Stimulated activated naive CD4-positive, alpha-beta T cell treated with Interleukin-2 at 50 U/mL for 16 hours (primary cell): ENCODE measurements at places on chromosomes 3 and 15.

- no peak for DNase-seq
Measured at GRCh38 chr15:92617549-92618520, 37.7 kb downstream of the FAM174B start.

GRCh38 chr3:139811331-139811730 is 123.7 kb upstream of the CLSTN2 start:
- no peak for DNase-seq

GRCh38 chr3:44952689-44953088 is 23.3 kb downstream of the ZDHHC3 start:
- no peak for DNase-seq

GRCh38 chr3:146187334-146187950 is 26.5 kb upstream of the PLOD2 start:
- no peak for DNase-seq

GRCh38 chr15:90174140-90174875 is 26.8 kb upstream of the SEMA4B start:
- DNase-seq = no peak

DNA sequence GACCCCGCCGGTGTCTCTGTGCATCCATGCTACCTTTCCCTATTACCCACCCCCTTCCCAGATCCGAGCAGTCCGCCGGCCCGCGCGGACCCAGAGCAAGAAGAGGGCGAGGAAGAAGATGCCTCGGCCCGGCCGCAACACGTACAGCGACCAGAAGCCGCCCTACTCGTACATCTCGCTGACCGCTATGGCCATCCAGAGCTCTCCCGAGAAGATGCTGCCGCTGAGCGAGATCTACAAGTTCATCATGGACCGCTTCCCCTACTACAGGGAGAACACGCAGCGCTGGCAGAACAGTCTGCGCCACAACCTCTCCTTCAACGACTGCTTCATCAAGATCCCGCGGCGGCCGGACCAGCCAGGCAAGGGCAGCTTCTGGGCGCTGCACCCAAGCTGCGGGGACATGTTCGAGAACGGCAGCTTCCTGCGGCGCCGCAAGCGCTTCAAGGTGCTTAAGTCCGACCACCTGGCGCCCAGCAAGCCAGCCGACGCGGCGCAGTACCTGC is 788 bp downstream of the FOXB1 start:
- peak; percentile 38 for DNase-seq

DNA sequence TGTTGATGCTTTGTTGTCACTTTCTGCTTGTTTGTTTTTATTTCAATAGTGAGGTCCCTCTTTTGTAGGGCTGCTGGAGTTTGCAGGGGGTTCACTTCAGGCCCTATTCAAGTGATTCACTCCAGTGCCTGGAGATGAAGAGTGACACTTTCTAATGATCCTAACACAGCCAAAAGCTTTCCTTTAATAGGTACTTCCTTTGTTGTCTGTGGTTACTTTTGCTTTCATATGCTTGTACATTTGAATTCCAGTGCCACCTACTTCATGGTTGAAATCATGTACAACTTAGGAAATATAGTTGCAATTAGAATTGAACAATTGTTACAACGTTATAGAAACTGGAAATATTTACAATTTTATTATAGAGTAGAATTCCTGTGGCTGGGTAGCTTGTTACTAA is 466.8 kb upstream of the EPHA3 start:
- DNase-seq = no peak

- no peak for DNase-seq
Measured at GRCh38 chr15:76982756-76983155, 12.2 kb upstream of the PSTPIP1 start.

DNA sequence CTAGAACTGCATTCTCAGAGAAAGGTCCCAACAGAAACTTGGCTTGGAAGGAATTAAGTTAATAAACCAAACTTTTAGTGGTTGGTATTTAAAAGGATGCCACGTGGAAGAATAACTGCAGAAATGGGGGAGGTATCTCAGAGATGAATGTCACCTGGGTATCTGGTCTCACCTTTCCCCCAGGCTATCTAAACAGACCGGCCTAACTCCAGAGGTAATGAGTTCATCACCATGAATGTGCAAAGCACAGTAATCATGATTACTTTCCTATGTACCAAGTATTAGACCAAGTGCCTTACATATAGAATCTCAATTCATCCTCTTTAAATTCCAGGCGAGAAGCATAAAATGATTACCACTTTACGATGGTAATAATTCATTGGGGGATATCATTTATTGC is 80.8 kb downstream of the FBN1 start:
- no peak for DNase-seq

DNA sequence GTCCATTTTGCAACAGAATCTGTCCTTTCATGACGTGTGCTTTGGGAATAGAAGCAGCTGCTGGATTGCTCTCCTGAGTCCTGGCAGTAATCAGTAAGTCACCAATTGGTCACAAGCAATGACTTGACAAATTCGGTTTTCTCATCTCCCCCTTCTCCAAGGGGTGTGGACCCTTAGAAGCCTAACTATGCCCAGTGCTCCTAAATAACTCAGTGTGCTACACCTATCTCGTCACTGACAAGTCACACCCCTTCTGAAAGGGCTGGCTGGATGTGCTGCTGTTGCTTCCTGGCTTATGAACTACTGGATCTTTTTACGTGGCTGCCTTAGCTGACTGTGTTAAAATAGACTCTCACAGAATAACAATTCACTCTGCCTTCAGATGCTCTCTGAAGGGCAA is 1351.5 kb downstream of the ZPLD1 start:
- DNase-seq = no peak

GRCh38 chr3:71582036-71582611 is 1.4 kb downstream of the FOXP1 start:
- DNase-seq = peak; percentile 47

DNA sequence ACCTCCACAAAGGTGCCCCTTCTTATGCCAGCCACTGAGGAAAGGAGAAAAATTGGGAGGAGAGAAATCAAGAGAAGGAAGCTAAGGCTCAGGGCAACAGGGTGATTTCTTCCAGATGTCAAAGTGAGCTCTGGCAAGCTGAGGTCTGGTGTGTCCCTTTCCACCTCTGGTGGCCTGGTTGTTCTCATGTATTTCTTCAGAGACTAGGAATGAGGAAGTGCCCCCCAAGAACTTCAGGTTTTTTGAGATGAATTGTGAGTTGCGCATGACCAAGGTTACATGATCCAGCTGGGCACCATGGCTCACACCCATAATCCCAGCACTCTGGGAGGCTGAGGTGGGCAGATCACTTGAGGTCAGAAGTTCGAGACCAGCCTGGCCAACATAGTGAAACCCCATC is 5.6 kb downstream of the RAB6B start:
- no peak for DNase-seq

- DNase-seq = peak; percentile 58
Measured at GRCh38 chr3:124688581-124689454, 41.4 kb upstream of the UMPS start.

- DNase-seq = no peak
Measured at GRCh38 chr15:89761929-89762328, 10.9 kb upstream of the MESP1 start.

- DNase-seq = no peak
Measured at GRCh38 chr15:98609144-98609852, 39.0 kb upstream of the IGF1R start.

DNA sequence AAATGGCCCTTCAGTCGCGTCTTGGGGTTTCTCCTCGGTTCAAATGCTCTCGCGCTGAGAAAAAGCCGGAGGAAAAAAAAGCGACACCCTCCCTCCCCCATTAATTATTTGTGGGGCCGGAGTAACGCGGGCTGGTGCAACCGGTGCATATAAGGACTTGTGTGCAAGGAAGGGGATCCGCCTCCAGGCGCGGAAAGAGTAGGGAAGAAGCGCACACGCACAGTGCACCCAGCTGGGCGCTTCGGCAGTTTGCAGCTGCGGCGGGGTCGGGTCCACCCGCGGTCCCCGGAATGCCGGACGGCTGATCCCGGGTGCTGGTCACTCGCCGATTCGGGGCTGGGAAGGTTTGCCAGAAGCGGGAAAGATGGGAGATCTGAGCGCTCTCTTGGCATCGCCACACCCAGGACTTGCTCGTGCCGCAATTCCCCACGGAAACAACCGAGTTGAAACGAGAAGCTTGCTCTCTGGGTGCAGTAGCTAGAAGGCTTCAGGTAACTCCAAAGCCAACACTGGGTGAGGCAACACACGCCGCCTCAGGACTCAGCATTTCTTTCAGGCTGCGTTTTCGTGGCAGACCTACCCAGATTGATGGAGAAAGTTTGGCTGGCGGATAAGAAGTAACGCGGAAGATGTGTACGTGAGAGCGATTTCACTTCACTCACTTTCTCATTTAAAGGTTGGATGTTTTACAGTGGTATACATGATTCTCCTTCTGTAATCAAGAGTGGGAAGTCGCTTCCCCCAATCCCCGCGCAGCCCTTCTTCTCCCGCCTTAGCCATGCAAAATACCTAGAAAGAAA is 720 bp upstream of the TNIK start:
- peak; percentile 39 for DNase-seq

- no peak for DNase-seq
Measured at GRCh38 chr15:52803467-52804306, 13.6 kb upstream of the ONECUT1 start.

DNA sequence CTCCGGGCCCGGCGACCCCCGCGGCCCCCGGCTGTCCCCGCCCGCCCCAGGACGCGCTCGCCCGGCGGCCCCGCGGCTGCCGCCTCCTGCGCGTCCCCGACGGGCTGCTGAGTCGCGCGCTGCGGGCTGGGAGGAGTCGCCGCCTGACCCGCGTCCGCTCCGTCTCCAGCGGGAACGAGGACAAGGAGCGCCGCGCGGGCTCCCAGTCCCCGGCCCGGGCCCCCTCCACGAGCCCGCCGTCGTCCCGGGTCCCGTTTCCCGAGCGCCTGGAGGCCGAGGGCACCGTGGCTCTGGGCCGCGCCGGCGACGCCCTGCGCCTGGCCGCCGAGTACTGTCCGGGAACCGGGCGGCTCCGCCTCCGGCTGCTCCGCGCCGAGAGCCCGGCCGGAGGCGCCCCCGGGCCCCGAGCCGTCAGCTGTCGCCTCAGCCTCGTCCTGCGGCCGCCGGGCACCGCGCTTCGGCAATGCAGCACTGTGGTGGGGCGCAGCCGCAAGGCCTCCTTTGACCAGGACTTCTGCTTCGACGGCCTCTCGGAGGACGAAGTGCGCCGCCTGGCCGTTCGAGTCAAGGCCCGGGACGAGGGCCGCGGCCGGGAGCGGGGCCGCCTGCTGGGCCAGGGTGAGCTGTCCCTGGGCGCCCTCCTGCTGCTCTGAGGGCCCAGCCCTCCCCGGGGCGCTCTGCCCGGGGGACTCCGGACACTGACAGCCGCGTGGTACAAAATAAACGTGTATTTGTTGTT is 1.5 kb downstream of the C2CD4A start:
- DNase-seq = peak; percentile 26

GRCh38 chr15:50753463-50753862 is 12.0 kb downstream of the SPPL2A start:
- DNase-seq = no peak

- no peak for DNase-seq
Measured at GRCh38 chr15:70430069-70430468, 332.4 kb upstream of the TLE3 start.

DNA sequence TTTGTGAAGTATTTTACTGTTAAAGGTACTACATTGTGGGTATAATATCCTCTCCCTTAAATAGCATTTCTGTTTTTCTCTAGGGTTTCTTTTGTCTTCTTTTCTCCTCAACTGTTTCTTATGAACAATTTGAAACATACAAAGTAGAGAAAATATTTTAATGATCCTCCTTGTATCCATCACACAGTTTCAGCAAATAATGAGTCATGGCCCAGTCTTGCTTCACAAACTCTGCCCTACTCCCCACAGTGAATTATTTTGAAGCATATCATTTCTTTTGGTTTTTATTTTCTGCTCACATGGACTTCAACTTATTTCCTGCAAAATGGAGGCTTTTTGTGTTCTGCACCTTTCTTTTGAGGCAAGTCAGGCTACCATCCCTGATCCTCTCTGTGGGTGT is 6.1 kb upstream of the SCAANT1 start:
- no peak for DNase-seq

GRCh38 chr15:64938192-64938591 is 26.5 kb downstream of the ANKDD1A start:
- no peak for DNase-seq

GRCh38 chr15:80773792-80774352 is 5.3 kb upstream of the CEMIP start:
- no peak for DNase-seq

GRCh38 chr3:153626158-153626557 is 464.1 kb downstream of the RAP2B start:
- DNase-seq = peak; percentile 28
